ENCODE measurements at places on chromosomes 1 and 21. TPM values are rescaled to one million over a fixed set of nuclear protein-coding genes. Genes with fewer than 3 reads are reported as not detected.

- peaks cover 10% of the 10 kb centered on the region for H3K4me1 ChIP-seq
- H3K27me3 ChIP-seq = no peaks in the 10 kb centered on the region
- DNase-seq = no peak
- no peaks in the 10 kb centered on the region for H3K36me3 ChIP-seq
Measured at GRCh38 chr21:27776925-27777553, 810.2 kb upstream of the ADAMTS5 start.

- no peaks in the 10 kb centered on the region for H3K4me1 ChIP-seq
- H3K27ac ChIP-seq = no peak overlapping the region
- H3K36me3 ChIP-seq = no peaks in the 10 kb centered on the region
Measured at GRCh38 chr1:192251735-192252134, 65.1 kb upstream of the RGS21 start.

The PEX11B gene
- polyA plus RNA-seq = 42.5 TPM

The DSCAM gene
- polyA plus RNA-seq = not detected
